ENCODE measurements at places on chromosomes 2 and 18.

- DNase-seq, result no peak
Measured at GRCh38 chr2:216074380-216074779, 7.2 kb downstream of the PECR start.

DNA sequence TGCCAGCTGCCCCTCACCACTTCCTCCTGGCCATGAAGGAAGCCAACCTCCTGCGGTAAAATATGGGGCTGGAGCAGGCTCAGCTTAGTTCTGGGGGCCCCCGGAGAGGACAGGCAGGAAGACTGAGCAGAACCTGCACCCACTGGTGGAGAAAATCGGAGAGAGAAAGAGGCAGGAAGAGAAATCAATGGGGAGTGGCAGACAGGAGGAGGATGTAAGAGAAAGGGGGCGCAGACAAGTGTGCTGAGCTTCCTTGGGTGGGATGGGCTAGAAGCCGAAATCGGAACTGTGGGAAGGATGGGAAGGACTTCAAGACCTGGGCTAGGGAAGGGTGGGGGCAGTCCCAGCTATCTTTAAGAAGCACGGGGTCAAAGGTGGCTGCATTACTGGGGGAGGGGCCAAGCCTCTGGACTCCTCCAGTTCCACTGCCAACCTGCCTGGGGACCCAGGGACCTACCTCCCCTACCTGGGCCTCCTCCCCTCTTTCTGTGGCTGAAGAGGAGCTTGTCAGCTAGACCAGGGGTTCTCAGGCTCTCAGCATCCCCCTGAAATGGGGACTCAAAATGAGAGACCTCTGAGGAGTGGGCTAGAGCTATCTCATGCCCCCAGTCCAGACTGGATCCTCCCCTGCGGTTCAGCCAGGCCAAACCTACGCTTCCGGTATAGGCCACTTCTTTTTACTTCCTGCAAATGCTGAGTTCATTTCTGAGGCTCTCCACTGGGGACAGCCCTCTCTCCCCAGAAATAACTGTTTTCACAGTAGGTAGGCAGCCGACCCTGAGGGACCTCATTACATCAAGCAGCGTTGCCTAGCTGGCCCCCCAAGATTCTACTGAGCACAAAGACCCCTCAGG is 33.6 kb upstream of the B3GNT7 start:
- DNase-seq, result no peak

GRCh38 chr2:64804651-64805050 is 150.9 kb upstream of the SERTAD2 start:
- peak; percentile 48 for DNase-seq

- no peak for DNase-seq
Measured at GRCh38 chr18:76662626-76663025, 159.7 kb upstream of the ZNF236 start.

- no peak for DNase-seq
Measured at GRCh38 chr18:30440351-30440750, 602.2 kb downstream of the DSC3 start.

- DNase-seq, result no peak
Measured at GRCh38 chr18:32261003-32261402, 71.2 kb downstream of the MEP1B start.

DNA sequence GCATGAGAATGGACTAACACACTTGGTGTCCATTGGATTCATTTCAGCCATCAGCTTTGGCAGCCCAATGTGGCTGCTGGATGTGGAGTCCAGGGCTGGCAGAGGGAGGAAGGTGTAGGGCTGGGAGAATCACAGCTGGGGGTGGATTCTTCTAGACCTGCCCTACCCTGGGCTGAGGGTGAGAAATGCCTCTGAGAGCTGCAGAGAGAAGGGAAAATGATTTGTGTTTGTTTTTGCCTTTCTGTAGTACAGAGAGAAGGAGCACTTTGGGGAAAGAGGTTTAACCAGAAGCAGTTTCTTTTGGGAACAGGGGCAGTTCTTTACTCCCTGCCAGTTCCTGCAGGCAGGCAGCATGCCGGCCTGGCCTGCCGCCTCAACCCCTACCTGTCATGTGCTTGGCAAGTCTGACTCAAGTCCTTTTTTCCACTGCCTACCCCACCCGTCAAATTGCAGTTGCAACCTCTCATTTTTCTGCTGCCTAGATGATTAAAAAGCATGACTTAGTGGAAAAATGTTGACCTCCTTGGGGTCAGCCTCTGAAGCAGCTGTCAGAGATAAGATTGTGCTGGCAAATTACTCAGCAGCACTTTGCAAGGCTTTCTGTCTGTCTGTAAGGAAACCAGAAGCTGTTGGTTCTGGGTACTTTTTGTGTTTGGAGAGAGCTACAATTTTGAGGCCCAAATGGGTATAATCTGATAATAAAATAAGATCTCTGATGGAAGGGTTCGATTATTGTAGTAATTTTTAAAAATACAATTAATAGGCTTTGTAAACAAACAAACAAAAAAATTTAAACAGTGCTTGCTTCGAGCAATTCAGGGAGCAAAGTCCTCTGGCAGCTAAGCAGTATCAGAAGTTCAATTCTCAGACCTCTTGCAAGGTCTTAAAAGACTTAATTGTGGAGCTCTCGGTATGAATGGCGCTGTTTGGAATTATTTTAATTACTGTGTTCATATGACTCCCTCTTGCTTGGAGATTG is 21.7 kb downstream of the LBH start:
- peak; percentile 96 for DNase-seq

DNA sequence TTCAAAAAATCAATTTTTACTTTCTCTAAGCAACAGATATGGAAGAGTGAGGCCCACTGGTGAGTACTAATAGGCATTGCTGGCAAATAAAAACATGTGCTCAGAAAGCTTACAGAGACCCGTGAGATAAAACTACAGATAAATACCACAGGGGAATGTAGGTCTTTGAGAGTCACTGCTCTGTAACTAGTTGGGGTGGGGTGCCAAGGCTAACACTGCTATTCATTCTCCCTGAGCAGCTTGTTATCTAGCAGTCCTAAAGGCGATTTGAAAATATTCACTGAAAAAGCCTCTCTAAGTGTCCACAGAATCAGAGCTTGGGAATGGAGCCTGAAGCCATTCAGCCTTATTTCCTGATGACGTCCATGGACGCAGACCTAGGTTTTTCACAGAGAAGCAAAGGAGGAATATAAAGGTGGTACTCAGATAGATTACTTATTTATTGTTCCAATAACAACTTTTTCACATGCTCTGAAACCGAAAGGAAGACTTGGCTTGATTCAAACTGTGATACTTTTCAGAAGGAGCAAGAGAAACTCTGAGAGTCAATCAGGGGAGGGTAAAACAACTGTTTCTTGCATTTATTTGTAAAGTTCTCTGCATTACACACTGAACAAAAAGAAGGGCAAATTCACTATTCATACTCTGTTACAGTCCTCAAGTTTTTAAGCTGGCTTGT is 188.4 kb downstream of the PPP1R1C start:
- no peak for DNase-seq
